ENCODE measurements at places on chromosomes 4 and X.

GRCh38 chr4:154329268-154329868 is 162.2 kb downstream of the DCHS2 start:
- no peak for DNase-seq

DNA sequence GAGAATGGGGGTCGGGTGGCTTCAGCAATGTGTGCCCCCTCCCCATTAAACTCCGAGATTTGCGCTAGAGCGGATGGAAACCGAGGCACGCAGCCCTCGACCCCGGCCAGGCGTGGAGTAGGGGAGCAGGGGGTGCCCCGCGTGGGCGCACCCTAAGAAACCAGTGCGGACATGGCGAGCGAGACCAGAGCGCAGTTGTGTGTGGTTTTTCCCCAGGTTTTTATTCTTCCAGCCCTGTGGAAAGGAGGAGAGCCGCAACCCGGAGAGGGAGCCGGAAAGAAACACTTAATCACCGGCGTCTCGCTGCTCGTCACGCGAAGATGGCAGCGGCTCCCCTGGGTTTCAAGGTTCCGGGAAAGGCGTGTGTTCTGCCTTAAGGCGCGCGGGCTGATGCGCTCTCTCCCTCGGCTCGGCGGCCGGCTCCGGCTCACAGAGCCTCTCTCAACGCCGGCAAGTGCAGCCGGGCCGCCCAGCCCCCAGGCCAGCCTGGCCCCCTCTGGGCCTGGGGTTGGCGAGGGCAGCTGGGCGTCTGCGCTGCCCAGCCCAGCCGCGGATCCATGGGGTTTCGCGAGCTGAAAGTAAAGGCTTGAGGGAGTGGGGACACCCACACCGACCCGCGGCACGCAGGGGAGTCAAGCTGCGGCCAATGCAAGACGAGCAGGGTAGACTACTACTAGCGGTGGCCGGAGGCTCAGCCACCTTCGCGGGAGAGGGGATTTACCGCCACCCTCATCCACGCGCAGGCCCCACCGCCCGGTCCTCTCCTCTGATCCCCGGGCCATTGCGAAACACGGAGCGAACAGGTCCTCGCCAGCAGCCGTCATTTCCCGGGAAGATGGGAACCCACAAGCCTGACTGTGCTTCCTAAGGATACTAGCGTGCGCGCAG is 74.0 kb upstream of the BCOR start:
- no peak for DNase-seq

DNA sequence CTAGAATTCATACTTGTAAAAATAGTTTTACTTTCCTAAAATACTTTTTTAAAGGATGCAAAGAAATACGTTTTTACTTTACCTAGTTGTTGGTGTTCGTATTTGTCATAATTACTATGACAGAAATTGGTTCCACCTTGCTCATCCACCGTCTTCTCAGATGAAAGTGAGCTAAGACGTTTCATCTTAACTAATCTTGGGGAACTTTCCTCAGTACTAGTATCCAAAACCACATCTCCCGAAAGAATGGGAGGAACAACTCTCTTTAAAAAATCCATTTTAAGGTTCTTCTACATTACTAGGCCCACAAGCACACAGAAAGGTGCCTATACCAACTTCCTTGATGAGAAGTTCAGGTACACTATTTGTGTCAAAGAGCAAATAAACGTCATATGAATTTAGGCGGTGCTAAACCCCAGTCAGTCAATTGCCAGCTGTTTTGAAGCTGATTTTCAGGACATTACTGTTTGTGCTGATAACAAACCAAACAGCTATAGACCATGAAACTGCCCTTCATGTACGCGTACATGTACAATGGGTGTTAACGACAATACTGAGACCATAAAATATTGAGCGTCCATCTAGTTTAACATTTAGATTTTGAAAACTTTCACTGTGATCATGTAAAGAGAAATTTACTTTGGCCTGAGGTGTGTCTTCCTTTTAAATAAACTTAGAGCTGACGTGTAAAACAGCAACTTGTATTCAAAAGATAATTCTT is 99.1 kb downstream of the FRYL start:
- DNase-seq, result no peak

DNA sequence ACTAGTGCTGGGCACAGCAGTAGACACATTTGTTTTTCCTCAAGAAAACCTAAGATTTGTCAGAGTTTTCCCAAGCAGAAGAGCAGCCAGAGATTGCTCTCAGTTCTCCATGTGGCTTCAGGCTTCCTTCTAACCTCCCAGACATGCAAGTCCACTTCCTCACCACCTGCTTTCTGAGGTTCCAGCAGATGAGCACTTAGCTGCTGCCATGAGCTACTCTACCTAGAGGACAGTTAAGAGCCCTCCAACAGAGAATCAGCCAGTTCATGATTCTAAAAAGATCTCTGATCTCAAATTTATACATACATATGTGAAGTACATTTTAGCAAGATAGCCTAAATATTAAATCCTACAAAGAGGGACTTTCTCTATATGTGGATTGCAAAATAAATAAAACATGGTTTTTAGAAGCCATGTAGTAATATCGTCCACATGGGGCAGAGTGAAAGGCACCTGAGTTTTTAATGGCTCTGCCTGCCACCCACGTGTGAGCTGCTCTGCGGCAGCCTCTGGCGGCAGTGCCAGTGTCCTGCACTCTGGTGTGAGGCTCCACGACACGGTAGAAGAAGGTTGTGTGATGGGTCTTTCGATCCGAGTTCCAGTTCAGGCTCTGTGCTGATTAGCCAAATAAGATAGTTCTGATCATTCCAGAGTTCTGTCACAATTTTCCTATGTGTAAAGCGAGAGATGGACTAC is 10.3 kb downstream of the CYP4V2 start:
- no peak for DNase-seq

- no peak for DNase-seq
These were observed 11.1 kb downstream of the LSM6 start for GRCh38 chr4:146186596-146186995.
